ENCODE measurements at places on chromosomes 16 and 17. TPM values are rescaled to one million over a fixed set of nuclear protein-coding genes. Genes with fewer than 3 reads are reported as not detected.

The GID4 gene
- total RNA-seq: 11.3 TPM

The USB1 gene
- 44.2 TPM for total RNA-seq

The NHLRC4 gene
- 0.74 TPM for total RNA-seq

The NXN gene
- 51.6 TPM for total RNA-seq

The NUP88 gene
- total RNA-seq: 72.2 TPM

The PRSS21 gene
- not detected for total RNA-seq

The BRICD5 gene
- 9.6 TPM for total RNA-seq

The PRSS33 gene
- not detected for total RNA-seq

The MYH8 gene
- not detected for total RNA-seq

The KRT9 gene
- not detected for total RNA-seq

The ZSCAN10 gene
- not detected for total RNA-seq

The VTN gene
- total RNA-seq: 2.7 TPM

DNA sequence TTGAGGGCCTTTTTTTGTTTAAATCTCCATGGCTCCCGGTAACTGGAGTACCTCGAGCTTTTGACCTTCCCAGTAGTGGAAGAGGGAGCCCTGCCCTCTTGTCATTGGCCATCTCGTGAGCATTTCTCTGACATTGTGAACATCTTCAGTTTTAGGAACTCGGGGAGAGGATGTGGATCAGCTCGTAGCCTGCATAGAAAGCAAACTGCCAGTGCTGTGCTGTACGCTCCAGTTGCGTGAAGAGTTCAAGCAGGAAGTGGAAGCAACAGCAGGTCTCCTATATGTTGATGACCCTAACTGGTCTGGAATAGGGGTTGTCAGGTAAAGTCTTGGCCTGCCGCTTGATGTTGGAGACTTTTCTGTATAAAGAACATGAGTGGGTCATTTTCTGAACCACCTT lies 24.3 kb downstream of the NTAN1 start:
- no peak overlapping the region for H3K4me3 ChIP-seq
- DNase-seq: no peak
- H3K36me3 ChIP-seq: peaks cover 70% of the 10 kb centered on the region
- H3K27me3 ChIP-seq: no peaks in the 10 kb centered on the region

DNA sequence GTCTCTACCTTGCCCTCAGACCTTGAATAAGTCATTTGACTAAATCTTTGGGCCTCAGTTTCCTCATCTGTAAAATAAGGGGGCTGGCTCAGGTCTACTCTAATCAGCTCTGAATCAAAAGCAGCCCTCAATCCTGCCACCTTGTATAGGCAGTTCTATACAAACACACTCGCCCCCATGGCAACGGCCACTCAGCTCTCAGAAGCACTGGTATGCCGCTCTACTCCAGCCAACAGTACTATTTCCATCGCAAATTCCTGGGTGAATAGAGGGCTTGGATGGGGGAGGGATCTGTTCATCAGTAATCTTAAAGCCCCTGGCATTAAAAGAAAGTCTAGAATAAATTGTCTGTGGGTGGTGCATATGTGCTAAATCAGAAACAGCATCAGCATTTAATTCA lies 21.2 kb upstream of the TAOK1 start:
- H3K27ac ChIP-seq: no peak overlapping the region
- no peaks in the 10 kb centered on the region for H3K27me3 ChIP-seq
- DNase-seq: no peak
- H3K4me1 ChIP-seq: no peaks in the 10 kb centered on the region
- no peak overlapping the region for H3K4me3 ChIP-seq

DNA sequence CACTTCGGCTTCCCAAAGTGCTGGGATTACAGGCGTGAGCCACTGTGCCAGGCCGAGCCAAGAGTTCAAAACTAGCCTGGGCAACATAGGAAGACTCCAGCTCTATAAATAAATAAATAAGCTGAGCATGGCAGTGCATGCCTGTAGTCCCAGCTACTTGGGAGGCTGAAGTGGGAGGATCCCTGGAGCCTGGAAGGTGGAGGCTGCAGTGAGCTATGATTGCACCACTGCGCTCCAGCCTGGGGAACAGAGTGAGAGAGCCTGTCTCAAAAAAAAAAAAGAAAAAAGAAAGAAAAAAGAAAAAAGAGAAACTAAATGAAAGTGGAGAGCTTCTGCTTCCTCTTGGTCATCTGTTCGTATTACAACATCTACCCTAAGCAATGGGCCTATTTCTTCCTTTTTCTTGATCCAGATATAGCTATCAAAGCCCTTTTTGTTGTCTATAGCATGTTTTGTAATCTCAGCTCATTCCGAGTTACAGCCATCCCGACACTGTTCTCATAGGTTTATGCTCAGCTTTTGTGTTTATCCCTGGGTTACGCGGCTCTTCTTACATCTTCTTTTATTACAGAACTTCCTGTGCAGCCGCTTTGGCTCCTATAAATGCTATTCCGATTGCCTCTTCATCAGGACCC lies 14.1 kb upstream of the MAPK3 start:
- peaks cover 5% of the 10 kb centered on the region for H3K4me1 ChIP-seq
- H3K27me3 ChIP-seq: no peaks in the 10 kb centered on the region
- no peak overlapping the region for H3K4me3 ChIP-seq
- no peaks in the 10 kb centered on the region for H3K36me3 ChIP-seq
- no peak for DNase-seq

- H3K27me3 ChIP-seq: no peaks in the 10 kb centered on the region
- peaks cover 25% of the 10 kb centered on the region for H3K36me3 ChIP-seq
- H3K4me3 ChIP-seq: no peak overlapping the region
- DNase-seq: no peak
- H3K4me1 ChIP-seq: peaks cover 95% of the 10 kb centered on the region
- peak overlapping the region; percentile 85 for H3K27ac ChIP-seq
Measured at GRCh38 chr17:82240506-82241182, 11.8 kb downstream of the SLC16A3 start.

- H3K4me1 ChIP-seq: peaks cover 57% of the 10 kb centered on the region
- no peak overlapping the region for H3K27ac ChIP-seq
- no peak for DNase-seq
- H3K36me3 ChIP-seq: no peaks in the 10 kb centered on the region
- no peak overlapping the region for H3K4me3 ChIP-seq
- no peaks in the 10 kb centered on the region for H3K27me3 ChIP-seq
Measured at GRCh38 chr17:28899212-28899815, 1.8 kb upstream of the FLOT2 start.

DNA sequence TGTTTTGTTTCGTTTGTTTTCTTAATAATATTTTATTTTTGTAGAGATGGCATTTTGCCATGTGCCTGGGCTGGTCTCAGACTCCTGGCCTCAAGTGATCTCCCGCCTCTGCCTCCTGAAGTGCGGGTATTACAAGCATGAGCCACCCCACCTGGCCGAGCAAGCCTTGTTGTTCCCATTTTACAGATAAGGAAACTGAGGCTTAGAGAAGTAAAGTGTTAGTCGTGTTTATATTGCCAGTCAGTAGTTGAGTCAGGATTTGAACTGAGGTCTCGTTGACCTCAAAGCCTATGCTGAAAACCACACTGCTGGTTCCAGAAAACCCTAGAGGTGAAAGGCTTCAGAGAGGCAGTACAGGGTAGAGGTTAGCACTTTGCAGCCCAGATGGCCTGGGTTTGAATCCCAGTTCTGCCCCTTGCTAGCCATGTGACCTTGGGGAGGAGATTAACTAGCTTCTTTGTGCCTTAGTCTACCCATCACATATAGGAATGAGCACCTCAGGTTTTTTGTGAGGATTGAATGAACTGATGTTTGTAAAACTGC lies 102.0 kb downstream of the ABCC6 start:
- DNase-seq: no peak
- peaks cover 77% of the 10 kb centered on the region for H3K36me3 ChIP-seq
- no peak overlapping the region for H3K27ac ChIP-seq
- no peaks in the 10 kb centered on the region for H3K4me1 ChIP-seq

DNA sequence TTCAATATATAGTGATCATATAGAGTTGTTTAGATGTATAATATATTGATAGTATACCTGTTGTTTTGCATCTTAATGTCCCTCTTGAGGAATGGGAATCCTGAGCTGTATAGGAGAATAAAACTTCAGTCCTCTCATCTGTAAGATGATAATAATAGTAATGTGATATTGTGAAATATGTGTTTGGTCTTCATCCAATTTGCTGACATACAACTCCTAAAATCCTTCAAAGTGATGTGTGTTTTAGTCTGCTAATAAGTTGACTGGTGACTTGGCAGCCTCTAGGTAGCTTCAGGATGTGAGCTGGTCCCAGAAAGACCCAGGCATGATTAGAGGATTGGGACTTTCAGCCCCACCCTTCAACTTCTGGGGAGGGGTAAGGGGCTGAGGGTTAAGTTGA lies 22.8 kb upstream of the NFAT5 start:
- H3K27me3 ChIP-seq: no peaks in the 10 kb centered on the region
- no peak overlapping the region for H3K27ac ChIP-seq
- H3K4me3 ChIP-seq: no peak overlapping the region
- H3K4me1 ChIP-seq: no peaks in the 10 kb centered on the region
- DNase-seq: no peak
- H3K36me3 ChIP-seq: no peaks in the 10 kb centered on the region

DNA sequence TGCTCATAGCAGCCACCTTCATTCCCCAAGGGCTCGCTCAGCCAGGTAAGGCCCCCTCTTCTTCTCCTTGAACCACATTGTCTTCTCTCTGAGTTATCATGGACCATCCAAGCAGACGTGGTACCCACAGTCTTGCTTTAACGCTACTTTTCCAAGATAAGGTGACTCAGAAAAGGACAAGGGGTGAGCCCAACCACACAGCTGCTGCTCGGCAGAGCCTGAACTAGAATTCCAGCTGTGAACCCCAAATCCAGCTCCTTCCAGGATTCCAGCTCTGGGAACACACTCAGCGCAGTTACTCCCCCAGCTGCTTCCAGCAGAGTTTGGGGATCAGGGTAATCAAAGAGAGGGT lies 272 bp downstream of the CCL2 start:
- no peak for DNase-seq
- H3K27ac ChIP-seq: peak overlapping the region; percentile 84
- peaks cover 61% of the 10 kb centered on the region for H3K4me1 ChIP-seq

DNA sequence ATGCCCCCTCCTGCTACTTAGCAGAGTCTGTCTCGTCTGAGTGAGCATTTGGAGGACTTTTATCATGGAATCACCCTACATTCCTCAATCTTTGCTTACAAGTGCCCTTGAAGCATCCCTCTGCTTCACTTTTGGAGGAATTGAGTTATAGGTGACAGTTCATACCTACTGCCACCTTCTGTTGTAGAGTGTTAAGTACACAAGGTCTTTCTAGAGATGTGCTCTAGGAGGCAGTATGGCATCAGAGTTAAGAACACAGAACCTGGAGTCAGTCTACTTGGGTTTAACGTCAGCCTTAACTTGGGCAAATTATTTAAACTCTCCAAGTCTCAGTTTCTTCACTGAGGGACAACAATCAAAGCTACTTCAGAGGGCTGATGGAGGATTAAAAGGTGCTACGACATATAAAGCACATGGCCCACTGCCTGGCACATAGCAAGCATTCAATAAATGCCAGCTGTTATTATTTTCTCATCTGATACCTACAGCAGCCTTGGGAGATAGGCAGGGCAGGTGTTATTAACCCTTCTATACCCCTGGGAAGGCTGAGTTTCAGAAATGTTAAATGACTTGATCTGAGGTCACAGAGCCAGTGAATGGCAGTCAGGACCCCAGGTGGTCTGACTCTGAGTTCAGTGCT lies 62.2 kb downstream of the UTP18 start:
- no peaks in the 10 kb centered on the region for H3K36me3 ChIP-seq
- H3K4me3 ChIP-seq: no peak overlapping the region
- no peaks in the 10 kb centered on the region for H3K4me1 ChIP-seq
- no peaks in the 10 kb centered on the region for H3K27me3 ChIP-seq
- no peak for DNase-seq

DNA sequence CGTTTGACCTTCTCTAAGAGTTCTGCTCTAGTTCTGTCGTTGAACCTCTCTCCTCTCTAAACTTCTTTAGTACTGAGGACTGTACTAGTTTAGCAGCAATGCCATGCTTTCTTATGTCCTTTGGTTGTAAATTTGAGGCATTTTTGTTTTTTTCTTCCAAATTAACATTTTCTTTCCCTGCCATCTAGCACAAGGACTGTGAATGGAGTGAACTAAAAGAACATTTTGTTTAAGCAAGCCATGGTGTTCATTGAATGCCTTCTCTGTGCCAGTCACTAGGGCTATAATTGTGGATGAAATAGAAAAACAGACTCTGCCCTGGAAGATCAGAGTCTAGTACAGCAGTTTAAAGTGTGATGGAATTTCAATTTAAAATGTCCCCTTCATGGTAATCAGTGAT lies 137.9 kb downstream of the FTO start:
- no peaks in the 10 kb centered on the region for H3K27me3 ChIP-seq
- H3K4me3 ChIP-seq: no peak overlapping the region

- H3K27me3 ChIP-seq: no peaks in the 10 kb centered on the region
- peaks cover 80% of the 10 kb centered on the region for H3K4me1 ChIP-seq
- no peak for DNase-seq
- no peak overlapping the region for H3K4me3 ChIP-seq
Measured at GRCh38 chr16:2042171-2042985, 5.3 kb downstream of the NTHL1 start.

GRCh38 chr17:8798176-8798845 lies 854 bp downstream of the MFSD6L start:
- peak; percentile 71 for DNase-seq
- peaks cover 6% of the 10 kb centered on the region for H3K4me1 ChIP-seq
- no peaks in the 10 kb centered on the region for H3K27me3 ChIP-seq
- H3K27ac ChIP-seq: no peak overlapping the region
- no peak overlapping the region for H3K4me3 ChIP-seq

DNA sequence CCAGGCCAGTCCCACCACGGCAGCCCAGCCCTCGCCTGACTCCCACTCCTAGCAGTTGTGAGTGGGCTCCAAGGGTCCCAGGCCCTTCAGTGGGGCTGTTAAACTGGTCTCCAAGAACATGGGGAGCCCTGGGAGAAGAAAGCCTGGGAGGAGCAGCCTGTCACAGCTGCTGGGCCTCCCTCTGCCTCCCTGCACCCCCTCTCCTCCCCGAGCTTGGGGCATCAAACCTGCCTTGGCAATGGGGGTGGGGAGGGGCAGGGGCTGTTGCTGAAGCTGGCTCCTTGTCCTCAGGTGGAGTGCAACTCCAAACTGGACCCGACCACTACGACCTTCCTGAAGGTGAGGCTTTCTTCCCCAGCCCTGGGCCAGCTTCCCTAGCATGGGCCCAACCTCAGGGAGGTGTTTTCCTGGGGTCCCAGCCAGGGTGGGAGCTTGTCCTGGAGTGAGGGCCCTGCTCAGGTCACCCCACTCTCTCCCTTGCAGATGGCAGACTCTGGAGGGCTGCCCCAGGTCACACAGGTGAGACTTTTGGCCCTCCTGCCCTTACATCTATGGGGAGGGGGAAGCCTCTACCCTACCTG lies 6.6 kb upstream of the SETD6 start:
- no peaks in the 10 kb centered on the region for H3K4me1 ChIP-seq
- H3K27me3 ChIP-seq: no peaks in the 10 kb centered on the region
- H3K36me3 ChIP-seq: no peaks in the 10 kb centered on the region
- no peak overlapping the region for H3K27ac ChIP-seq

GRCh38 chr17:75152523-75152921 lies 1.8 kb downstream of the JPT1 start:
- H3K36me3 ChIP-seq: no peaks in the 10 kb centered on the region
- no peak overlapping the region for H3K4me3 ChIP-seq
- no peak overlapping the region for H3K27ac ChIP-seq
- H3K4me1 ChIP-seq: peaks cover 28% of the 10 kb centered on the region
- no peak for DNase-seq
- H3K27me3 ChIP-seq: no peaks in the 10 kb centered on the region

- H3K27me3 ChIP-seq: no peaks in the 10 kb centered on the region
- peaks cover 8% of the 10 kb centered on the region for H3K4me1 ChIP-seq
- DNase-seq: no peak
- no peaks in the 10 kb centered on the region for H3K36me3 ChIP-seq
- no peak overlapping the region for H3K27ac ChIP-seq
Measured at GRCh38 chr17:39950871-39951348, 11.9 kb upstream of the GSDMA start.
